Osteocyte (in vitro differentiated cells): ENCODE measurements at places on chromosomes 11 and 22.
A peak's percentile ranks its signal among the peaks of the same experiment; 100 is the strongest.

GRCh38 chr22:36829370-36830002 lies 12.7 kb upstream of the PVALB start:
- DNase-seq = no peak

DNA sequence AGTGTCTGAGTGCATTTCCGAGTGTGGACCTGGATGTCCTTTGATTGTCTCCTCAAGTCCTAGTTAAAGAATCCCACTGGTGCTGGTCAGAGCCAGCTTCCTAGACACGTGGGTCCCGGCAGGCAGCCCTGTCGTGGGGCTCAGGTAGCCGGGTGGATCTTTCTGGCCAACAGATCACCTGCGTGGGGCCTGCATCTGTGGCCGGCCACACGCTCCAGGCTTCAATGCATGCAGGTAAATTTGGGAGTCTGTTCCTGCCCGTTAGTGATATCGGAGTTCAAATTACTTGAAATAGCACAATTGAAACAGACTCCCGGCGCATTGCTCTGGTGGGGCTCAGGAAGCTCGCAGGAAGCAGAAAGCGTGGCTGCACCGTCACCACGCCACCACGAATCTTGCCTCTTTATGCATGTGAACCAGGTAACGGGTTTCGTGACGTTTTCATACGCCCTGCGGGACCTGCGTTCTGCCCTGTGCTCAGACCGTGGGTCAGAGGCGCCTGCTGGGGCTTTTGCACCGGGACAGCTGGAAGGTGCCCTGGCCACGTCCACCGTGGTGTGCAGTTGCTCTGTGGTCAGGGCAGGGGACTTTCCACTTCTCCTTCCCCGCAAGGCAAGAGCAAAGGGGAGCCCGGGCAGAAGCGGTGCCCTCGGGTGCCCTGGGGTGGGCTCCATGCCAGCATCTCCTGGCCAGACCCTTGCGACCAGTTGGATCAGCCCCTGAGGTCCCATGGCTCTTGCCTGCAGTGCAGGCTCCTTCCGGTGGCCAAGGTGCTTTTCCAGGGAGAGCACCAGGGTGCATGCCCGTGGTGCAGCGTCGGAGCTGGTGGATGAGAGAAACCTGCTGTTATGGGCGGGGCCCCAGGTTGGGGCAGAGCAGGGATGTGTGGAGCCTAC lies 803.5 kb downstream of the BRD1 start:
- DNase-seq = no peak

DNA sequence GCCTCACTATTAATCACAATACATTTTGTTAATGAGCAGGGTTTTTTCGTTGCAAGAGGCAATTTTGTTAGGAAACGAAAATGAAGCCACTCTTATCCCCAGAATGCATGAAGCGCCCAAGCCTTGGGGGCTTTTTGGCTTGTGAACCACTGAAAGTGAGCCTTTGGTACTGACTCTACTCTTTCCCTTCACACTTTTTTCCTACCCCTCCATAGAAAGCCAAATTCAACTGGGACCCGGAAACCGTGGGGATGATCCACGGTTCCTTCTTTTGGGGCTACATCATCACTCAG lies 4.8 kb downstream of the SLC17A6 start:
- DNase-seq = no peak

- no peak for DNase-seq
Observed at GRCh38 chr11:125164091-125164421, 495 bp upstream of the PKNOX2 start.

DNA sequence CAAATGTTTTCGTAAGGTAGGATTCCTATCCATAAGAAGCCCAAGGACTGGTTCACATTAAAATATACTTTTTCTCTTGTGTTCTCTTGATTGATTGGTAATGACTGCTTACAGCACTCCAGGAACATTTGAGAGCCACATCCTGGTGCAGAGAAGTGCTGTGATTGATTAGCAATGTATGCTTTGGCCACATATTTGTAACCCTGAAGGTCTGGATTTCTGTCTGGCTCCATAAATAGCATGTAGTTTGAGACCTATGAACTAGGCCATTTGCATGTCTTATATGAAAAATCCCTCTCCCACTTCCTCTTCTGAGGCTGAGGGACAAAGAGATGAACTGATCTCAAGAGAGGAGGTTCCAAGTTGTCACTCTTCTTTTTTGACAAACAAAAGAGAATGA lies 49.3 kb upstream of the CD44 start:
- DNase-seq = no peak

DNA sequence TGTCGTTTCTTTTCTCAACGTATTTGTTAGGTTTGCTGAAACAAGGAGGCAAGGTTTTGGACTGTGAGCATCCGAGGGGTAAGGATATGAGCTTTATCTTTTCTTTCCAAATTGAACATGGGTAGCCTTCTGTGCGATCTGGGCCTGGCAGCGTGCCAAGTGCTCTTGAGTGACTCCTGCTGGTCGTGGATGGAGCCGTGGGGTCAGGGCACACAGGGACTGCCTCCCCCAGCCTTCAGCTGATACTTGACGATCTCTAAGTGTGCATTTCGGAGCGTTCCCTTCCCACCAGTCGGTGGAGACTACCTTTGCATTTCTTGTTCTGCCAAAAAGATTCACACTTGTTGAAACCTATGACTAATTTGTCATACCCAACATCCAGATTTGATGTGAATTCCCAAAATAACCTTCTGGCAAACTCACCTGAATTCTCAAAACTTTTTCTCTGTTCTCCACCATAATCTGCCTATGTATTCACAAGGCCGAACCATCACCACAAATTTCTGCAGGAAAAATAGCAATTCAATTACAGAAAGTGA lies 40.1 kb upstream of the CLMP start:
- no peak for DNase-seq

GRCh38 chr11:75214411-75214821 lies 26.2 kb upstream of the TPBGL start:
- peak; percentile 93 for DNase-seq

DNA sequence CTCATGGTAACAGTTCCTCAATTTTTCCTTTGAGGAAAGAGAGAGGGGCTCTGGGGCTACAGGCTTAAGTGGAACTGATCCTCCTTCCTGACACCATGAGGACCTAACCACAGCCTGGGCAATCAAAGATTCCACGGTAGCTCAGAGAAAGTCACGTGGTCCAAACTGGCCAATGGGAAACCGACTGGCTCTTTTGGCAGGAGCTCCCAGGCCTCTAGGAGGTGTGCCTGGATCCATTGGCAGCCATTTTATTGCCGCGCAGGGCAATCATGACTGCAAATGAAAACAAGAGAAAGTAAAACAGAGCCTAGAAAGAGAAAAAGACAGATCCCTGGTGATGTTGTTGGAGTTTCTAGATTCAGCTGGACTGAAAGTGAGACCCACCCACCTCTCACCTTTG lies 27.3 kb upstream of the ASPHD2 start:
- no peak for DNase-seq

DNA sequence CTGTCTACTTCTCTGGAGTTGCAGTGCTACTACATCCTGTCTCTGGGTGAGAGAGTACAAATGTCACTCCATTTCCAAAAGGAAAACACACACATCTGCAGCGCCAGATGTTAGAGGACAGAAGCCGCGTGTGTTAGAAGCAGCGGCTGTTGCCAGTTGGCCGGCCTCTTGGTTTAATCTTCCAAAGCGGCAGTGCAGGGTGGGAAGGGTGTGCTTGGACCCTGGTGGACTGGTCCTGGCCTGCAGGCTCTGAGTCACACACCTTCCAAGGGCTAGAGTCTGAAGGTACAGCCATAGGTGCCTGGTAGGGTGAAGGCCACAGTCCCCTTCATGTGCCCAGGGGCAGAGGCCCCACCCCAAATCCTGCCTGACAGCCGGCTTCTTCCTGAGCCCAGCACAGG lies 99.8 kb downstream of the CTTN start:
- no peak for DNase-seq

GRCh38 chr11:45470151-45470793 lies 184.1 kb upstream of the SYT13 start:
- no peak for DNase-seq
